ENCODE measurements at places on chromosomes 6 and 20.

- no peak for DNase-seq
Measured at GRCh38 chr6:25008707-25009392, 73.1 kb upstream of the RIPOR2 start.

DNA sequence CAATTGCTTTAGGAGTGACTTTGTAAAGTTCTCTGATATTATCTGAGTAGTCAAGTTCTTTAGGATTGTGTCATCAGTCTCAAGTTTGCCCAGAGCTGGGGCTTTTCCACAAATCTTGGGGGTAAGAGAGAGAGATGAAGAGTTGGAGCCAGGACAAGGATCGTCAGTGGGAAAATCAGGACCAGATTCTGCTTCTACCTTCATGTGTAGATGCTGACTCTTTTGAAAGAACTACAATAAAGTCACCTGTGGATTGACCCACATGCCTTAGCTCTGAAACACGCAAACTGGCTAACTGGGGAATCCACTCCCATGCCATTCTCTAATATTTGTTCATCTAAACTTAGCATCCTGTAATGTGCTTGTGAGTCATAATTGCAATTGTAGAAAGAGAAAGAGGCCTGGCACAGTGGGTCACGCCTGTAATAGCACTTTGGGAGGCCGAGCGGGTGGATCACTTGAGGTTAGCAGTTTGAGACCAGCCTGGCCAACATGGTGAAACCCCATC, 15.6 kb upstream of the BICRAL start:
- DNase-seq, result no peak

GRCh38 chr20:24138196-24138857, 149.7 kb upstream of the GGTLC1 start:
- DNase-seq, result no peak

GRCh38 chr6:108638993-108639392, 78.3 kb downstream of the FOXO3 start:
- DNase-seq, result no peak

GRCh38 chr20:37566590-37567330, 39.1 kb upstream of the BLCAP start:
- DNase-seq, result no peak

DNA sequence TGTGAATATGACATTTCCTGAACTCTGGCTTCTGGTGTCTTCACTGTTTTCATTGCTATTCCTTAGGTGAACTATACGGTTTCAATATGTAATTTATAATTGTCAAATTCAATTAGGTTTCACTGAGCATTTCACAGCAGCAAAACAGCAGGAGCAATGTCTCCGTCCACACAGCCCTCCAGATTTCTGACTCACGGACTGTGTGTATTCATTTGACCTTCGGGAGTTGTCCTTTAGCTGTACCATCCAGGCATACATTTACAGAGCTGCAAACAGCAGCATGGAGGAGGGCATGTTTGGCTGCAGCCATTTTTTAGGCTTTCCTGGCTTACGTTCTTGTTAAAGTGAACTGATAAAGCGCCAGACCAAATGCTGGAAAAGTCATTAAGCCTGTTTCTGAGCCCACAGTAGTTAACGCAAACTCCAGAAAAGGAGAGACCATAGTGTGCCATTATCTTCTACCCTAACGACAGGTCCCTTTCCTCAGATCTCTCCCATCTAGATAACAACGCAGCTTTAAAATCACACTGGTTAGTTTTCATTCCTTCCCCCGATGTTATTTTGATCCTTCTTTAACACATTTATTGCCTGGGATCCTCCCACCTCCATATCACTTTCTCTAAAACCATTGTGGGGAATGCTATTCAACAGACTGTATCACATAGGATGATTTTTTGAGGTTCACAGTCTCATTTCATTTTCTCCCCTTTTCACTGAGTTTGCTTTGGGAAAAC, 18.3 kb downstream of the FOXC1 start:
- no peak for DNase-seq

- DNase-seq, result no peak
Measured at GRCh38 chr6:11830105-11830504, 51.5 kb upstream of the ADTRP start.

DNA sequence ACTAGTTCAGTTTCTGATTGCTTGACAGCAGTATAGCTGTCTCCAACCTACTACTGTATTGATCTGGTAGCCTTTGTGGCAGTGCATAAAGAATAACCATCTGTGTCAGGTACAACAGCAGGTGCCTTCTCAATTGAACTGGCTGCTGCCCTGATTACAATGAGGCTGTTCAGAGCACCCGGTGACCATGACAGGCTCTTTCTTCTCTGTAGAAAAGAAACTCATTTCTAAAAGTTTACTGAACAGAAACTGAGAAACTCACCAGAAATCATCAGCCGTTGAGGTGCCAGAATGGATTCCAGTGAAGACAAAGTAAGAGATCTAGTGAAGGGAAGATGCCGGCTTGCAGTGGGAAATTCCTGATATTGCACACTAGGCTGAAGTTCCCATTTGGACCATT, 954.4 kb downstream of the PHF3 start:
- no peak for DNase-seq

DNA sequence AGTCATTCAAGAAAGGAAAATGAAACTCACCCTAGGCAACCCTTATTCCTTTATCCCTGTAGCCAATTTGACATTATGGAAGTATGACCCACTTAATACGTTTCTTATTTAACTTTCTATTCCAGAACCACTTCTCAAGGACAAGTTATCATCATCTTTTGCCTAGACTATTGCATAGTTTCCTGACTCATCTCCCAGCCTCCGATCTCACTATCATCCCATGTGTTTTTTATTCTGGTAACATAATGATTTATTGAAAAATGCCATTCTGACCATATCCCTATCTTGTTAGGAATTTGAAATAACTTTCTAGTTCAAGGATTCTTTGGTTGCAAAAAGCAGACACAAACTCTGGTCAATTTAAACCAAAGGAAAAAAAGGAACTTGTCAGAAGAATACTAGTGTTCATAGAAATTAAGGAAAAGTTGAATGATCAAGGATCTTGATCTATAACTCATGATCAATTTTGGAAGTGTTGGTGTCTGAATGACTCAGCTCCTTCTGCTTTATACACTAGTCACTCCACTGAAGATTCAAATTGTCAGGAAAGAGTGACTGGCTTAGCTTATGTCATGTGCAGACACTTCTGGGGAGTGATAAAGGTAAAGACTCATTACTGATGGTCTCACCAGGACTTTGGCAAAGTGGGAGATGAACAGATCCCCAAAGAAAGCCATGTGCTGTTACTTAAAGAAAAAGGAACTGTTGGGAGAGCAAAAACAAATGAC, 8.5 kb upstream of the TINAG start:
- no peak for DNase-seq

- no peak for DNase-seq
Measured at GRCh38 chr6:3371222-3371949, 85.5 kb downstream of the SLC22A23 start.

- no peak for DNase-seq
Measured at GRCh38 chr20:60950561-60950960, 301.5 kb upstream of the CDH4 start.

GRCh38 chr6:23688650-23689049, 437.4 kb upstream of the NRSN1 start:
- DNase-seq, result no peak

GRCh38 chr20:47704746-47705496, 80.4 kb downstream of the SULF2 start:
- DNase-seq, result no peak

- DNase-seq, result no peak
Measured at GRCh38 chr6:13760307-13761304, 49.0 kb upstream of the RANBP9 start.

DNA sequence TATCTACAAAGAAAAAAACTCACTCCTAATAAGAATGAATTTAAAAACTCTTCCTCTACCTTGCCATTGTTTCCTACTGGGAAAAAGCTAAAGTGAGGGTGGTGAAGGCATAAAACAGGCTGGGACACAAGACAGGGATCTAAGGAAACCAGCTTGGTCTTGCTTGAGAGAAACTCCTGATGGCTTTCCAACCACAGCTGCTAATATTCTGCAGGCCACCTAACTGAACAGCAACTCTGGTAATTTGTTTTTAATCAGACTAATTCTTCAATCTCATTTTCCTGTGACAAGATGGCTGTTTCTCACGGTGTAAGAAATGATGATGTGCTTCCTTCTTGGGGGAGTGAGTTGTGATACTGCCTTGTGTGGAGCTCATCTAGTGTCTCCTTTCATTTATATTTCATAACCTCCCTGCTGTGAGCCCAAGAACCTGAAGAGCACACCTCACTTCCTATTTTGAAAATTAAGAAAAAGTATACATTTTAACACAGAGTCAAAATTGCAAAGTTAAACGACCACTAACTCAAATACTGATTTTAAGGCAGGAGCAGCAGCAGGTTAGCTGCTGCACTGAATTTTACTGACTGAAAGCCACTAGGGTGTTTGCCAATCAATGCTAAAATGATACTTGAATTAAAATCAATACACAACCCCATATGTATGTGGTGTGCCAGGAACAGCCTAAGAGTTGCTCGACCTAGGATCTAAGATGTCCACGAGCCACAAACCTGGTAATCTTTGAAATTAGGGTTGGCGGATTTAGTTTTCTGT, 58.0 kb downstream of the BACH2 start:
- DNase-seq, result no peak

DNA sequence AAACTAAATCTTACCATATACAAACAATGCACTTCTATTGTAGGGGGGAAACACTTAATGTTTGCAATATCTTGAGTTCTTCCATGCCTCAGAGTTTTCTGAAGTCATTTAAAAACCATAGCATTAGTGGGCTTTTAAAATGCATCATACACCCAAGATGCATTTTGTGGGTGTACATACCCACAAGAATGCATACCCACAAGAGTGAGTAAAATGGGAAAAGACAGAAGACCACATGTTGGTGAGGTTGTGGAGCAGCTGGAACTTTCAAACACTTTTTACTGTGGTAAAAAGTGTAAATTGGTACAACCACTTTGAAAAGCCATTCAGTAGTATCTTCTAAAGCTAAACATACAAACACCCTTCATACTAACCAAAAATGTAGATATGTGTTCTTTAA, 57.5 kb downstream of the CYB5R4 start:
- no peak for DNase-seq

GRCh38 chr6:47749757-47750156, 32.1 kb upstream of the OPN5 start:
- no peak for DNase-seq

GRCh38 chr20:20585146-20585545, 127.3 kb downstream of the RALGAPA2 start:
- no peak for DNase-seq

GRCh38 chr6:13761361-13762036, 49.9 kb upstream of the RANBP9 start:
- no peak for DNase-seq

- no peak for DNase-seq
Measured at GRCh38 chr20:23108871-23109270, 22.7 kb upstream of the CD93 start.

GRCh38 chr6:20840675-20841074, 306.4 kb downstream of the CDKAL1 start:
- DNase-seq, result no peak

DNA sequence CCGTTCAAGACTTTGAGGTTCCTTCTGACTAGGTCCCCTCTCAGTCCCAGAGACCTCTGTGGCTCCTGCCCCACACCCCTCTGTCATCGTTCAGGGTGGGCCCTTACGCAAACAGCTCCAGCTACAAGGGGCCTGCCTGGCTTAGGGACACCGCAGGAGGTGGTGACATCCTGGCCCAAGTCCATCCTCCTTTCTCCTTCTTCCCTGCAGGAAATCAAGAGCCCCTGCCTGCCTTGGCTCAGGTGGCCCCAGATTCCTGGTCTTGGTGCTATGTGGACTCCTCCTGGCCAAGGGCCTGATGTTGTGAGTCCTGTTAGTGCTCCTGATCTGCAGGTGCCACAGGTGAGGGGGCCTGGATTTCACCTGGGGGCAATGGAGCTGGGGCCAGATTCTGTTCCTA, 8.1 kb downstream of the TREML4 start:
- DNase-seq, result no peak

DNA sequence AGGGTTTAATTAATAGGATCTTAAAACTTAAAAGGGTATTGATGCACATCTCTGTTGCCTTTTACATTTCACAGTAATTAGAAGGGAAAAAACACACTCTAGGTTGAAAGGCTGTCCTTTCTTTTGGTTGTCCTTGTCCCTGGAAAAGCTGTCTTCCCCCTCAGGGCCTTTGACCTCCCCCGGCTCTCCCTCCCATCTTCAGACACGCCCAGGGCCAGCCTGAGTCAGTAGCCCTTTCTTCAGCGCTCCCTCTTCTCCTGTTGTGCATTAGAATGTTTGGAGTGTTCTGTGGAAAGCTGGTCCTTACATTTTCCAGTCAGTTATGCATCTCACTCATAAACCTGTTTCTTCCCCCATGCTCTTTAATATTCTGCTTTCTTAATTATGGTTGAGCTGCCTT, 157.0 kb downstream of the MTHFD1L start:
- DNase-seq, result no peak

DNA sequence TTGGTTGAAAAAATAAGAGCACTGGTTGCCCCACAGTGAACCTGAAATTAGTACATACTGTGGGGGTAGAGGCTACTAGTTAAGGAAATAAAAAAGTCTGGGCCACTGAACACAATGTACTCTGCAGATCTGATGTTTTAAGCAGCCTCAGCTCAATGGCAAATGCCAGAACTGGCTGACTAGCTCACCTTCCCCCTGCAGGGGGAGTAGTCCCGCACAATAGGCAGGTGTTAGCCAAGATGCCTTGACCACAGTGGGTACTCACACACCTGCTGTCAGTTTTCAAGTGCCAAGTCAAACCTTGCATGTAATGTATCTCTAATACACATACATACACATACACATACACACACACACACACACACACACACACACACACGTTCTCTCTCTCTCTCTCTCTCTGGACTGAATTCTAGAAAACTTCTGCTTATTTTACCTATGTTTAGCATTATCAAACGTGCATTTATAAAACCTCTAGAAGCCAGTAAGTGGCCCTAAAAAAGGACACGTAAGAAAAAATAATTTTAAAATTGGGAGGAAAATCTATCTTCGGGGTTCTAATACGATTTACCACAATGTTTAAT, 36.1 kb downstream of the GMDS start:
- no peak for DNase-seq

DNA sequence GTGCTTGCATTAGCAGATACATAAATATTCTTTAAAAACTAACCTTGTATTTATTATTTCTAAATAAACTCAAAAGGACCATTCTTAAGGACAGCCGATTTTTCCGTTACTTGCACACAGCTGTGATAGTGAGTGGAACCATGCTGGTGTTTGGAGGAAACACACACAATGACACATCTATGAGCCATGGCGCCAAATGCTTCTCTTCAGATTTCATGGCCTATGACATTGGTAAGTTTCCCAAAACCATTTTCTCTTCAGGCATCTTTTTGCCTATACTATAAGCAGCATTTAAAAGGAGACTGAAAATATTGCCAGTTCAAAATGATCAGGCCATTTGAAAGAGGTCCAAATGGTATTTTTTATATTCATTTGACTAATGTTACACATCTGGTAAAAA, 92.3 kb downstream of the ATRN start:
- no peak for DNase-seq

GRCh38 chr6:122753688-122754056, 25.8 kb upstream of the FABP7 start:
- no peak for DNase-seq
